Suppressor macrophage treated with lipopolysaccharide for 1 hour (primary cell): ENCODE measurements at places on chromosomes 5 and 9.

GRCh38 chr5:176664479-176664878, 17.2 kb downstream of the TSPAN17 start:
- no peak for DNase-seq

DNA sequence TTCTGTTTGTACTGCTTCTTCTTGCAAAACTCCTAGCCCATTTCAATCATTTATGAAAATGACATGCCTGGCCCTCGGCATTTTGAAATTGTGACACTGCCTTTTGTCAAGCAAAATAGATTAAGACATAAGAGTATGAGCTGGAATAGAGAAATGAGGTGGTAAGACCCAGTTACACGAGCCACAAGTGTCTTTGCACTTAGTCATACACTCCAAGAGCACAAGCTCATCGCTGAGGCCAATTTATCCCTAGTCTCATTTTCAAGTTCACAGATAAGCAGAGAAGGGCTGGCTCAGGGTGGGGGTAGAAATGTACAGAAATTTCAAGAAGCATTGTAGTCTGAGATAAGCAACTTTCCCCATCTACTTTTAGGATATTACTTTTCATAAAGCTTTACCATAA, 40.6 kb upstream of the MAP1B start:
- DNase-seq: no peak

DNA sequence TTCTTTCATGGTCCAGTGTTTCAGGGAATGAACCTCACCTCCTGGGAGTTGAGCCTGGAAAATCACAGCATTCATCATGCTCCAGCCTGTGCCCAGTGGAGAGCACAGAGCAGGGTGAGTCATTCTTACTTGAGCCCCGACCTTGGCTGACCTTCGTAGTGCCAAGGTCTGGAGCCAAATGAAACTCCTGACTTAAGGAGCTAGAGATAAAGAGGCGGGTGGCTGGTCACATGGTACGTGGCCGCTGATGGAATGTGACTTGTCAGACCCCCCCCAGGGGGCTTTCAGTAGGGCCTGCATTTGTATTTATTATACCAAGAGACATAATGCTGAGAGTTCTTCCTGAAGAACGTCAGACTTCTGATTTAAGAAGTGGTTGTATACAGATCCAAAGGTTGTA, 15.0 kb upstream of the PIP5K1B start:
- no peak for DNase-seq

DNA sequence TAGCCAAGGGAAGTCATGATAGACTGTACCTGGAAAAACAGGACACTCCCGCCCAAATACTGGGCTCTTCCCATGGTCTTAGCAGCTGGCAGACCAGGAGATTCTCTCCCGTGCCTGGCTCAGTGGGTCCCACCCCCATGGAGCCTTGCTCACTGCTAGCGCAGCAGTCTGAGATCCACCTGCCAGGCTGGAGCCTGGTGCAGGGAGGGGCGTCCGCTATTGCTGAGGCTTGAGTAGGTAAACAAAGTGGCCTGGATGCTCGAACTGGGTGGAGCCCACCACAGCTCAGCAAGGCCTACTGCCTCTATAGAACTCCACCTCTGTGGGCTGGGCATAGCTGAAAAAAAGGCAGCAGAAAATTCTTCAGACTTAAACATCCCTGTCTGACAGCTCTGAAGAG, 10.1 kb upstream of the THG1L start:
- DNase-seq: no peak

DNA sequence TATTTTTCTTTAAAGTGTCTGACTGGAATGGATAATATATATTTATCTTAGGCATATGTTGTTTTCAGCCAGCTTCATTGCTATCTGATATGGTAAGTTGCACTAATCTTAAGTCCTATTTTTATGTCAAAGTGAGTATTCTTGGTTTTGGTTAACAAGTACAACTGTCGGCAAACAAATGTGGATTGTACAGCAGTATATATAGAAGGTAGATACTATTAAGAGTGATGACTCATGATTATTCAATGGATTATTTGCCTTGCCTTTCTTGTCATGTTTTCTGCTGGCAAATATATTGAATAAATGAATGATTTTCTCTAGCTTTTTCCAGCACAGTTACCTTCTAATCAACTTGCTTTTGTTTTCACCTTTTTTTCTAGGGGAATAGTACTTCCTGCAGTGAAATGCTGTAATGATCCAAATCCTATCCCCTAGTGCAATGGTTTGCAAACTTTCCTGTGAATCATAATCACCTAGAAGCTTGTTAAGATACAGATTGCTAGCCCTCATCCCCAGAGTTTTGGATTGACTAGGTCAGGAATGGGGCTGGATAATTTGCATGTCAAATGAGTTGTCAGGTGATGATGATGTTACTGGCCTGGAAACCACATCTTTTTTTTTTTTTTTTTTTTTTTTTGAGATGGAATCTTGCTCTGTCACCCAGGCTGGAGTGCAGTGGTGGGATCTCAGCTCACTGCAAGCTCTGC, 60.8 kb upstream of the ARRDC3 start:
- DNase-seq: peak; percentile 37

GRCh38 chr5:178361657-178362445, 129.2 kb upstream of the PHYKPL start:
- DNase-seq: peak; percentile 56

DNA sequence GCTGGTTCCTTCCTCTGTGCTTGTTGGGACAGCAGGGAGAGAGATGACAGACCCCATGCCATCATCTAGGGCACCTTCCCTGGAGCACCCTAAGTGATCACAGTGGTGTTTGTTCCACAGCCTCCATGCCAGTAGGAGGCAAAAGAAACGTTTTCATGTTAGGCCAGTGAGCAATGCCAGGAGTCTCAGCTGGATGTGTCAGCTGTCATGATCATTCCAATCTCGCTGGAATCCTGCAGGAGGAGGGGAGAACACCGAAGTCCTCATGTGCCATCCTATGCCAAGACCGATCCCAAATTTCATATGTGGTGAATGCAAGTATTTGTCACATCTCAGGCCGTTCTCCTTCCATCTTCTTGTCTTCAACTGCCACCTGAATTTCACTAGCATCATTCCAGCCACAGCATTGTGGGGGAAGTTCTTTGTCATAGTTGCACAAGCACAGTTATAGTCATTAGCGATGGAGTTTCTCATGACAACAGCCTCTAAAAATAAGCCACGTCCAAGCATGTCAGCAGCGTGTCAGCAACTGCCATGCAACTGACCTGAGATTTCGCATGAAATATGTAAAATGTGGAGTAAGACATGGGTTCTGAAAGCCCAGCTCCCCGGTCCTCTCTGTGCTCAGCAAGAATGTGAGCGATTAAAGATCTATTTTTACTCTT, 97.2 kb upstream of the DNAH5 start:
- peak; percentile 40 for DNase-seq

DNA sequence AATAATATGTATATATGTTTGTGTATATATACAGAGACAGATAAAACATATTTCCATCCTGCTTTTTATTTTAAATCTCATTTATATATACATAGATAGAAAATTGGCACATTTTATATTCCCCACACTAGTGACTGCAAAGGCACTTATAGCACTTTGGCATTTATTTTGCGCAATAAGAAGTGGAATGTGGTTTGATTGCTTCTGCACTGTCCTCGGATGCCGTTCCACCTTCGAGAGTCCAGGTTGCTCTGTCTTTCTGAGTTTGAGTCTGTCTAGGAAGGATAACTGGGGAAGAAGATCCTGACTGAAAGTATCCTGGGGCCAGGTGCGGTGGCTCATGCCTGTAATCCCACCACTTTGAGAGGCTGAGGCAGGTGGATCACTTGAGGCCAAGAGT, 66.5 kb upstream of the ENTREP1 start:
- DNase-seq: no peak

DNA sequence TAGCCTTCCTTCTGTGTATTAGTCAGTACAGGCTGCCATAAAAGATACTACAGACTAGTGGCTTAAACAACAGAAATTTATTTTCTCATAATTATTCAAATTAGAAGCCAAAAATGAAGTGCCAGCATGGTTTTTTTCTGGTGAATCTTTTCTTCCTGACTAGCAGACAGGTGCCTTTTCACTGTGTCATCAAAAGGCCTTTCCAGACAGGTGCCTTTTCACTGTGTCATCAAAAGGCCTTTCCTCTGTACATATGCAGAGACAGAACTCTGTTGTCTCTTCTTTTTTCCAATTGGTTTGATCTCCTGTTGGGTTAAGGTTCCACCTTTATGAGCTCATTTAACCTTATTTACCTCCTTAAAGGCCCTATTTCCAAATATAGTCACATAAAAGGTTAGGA, 599.9 kb downstream of the ISL1 start:
- DNase-seq: no peak

DNA sequence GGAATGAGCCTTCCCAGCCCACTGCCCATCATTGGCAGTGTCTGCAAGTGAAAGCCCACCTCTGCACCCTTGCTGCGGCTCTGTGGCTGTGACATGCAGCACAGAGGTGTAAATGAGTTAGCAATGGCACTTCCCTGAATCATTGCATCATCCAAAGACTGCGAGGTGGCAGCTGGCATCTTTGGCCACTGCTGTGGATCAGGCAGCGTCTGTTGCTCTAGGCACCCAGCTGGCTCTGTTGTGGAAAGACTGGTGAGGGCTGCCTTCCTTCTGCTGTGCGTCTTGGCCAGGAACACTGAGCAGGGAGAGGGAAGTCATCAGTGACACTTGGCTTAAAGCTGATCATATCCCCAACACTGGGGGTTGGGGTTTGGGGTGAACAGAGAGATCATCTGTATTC, 64.5 kb downstream of the MFAP3 start:
- DNase-seq: no peak

GRCh38 chr9:127589955-127590370, 22.1 kb upstream of the STXBP1 start:
- peak; percentile 64 for DNase-seq

DNA sequence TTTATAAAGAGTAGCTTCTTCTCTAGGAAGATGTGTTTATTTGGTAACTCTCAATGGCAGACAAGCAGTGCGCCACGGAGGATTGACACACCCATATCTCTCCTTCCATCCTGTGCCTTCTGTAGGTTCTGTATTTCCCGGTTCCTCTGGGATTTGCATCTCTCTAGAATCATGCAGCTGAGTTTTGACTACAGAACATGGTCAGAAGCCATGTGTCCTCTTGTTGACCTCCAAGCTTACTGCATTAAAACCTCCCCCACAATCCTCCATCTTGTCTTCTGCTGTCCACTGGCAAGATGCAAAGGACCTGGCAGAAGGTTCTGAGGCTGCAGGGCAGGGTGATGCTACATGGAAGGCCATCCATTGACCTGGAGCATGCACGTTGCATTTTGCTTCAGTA, 482.0 kb downstream of the DMRT2 start:
- no peak for DNase-seq

- no peak for DNase-seq
Observed at GRCh38 chr5:14597080-14597479, 15.5 kb downstream of the OTULINL start.

- no peak for DNase-seq
Observed at GRCh38 chr5:91494447-91494996, 111.4 kb upstream of the ARRDC3 start.

DNA sequence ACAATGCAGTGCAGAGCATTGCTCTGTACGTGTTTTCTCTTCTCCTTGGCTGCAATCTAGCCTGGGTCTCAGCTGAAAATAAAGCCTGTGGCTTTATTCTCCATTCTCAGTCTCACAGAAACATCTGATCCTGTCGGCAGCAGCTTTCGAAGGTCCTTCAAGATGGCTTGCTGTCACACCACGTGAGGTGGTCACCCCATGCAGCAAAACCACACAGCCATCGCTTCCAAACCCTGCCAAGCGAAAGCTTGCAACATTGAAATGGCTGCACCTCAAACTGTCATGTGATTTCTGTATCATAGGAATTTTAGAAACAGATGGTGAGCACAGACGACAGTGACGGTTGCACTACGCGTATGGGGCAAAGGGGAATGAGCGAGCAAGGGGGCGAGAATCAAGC, 98.5 kb upstream of the SMARCA2 start:
- no peak for DNase-seq

- no peak for DNase-seq
Observed at GRCh38 chr5:172048539-172049101, 42.2 kb upstream of the FBXW11 start.

DNA sequence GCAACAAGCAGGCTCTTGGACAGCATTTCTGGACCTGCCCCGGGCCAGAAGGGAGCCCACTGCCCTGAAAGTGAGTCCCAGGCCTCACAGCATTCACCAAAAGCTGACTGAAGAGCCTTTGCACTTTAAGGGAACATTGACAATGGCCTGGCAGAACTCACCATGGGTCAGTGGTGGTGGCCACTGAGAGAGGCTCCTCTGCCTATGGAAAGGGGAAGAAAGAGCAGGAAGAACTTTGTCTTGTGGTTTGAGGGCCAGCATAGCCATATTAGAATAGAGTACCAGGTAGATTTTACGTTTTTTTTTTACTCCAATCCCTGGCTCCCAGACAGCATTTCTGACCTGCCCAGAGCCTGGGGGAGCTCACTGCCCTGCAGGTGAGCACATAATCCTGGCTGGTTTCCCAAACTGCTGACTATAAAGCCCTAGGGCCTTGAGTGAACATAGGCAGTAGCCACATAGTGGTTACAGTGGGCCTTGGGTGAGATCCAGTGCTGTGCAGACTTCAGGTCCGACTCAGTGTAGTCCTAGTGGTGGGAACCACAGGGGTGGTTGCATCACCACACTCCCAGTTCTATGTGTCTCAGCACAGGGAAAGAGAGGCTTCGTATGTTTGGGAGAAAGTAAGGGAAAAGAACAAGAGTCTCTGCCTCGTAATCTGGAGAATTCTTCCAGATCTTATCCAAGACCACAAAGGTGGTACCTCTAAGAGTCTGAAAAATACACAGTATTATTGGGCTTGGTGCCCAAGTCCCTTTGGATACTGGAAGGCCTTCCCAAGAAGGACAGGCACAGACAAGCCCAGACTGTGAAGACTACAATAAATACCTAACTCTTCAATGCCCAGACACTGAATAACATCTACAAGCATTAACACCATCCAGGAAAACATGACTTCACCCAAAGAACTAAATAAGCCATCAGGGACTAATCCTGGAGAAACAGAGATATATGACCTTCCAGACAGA, 89.5 kb downstream of the TSSK1B start:
- DNase-seq: no peak

- no peak for DNase-seq
Observed at GRCh38 chr9:95305770-95306492, 11.6 kb downstream of the FANCC start.

GRCh38 chr5:95993776-95994175, 32.1 kb upstream of the ELL2 start:
- no peak for DNase-seq

GRCh38 chr5:126471875-126472537, 48.8 kb downstream of the GRAMD2B start:
- DNase-seq: no peak

GRCh38 chr5:172630082-172630481, 11.0 kb upstream of the NEURL1B start:
- no peak for DNase-seq

GRCh38 chr5:33843579-33843978, 48.2 kb downstream of the ADAMTS12 start:
- DNase-seq: no peak

DNA sequence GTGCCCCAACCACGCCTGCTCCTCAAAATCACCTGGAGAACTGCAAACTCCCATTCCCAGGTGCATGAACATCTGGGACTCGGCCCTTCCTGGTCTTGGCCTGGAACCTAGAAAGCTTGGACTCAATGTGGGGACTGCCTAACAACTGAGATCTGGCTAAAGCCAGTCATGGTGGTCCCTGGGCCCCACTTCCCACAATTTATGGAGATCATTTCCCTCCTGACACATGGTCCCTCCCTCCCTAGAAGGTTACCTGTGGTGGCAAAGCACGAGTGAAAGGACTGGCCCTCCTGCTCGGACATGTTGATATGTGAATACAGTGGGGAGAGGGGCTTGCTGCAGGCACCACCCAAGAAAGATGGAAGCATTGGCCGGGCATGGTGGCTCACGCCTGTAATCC, 18.8 kb downstream of the BICD2 start:
- DNase-seq: no peak
